Hypothalamus (tissue), 51 donors: ENCODE measurements at places on chromosomes 12 and 14.

- no peak for DNase-seq
Measured at GRCh38 chr14:22509751-22510300, 79.2 kb downstream of the DAD1 start.

DNA sequence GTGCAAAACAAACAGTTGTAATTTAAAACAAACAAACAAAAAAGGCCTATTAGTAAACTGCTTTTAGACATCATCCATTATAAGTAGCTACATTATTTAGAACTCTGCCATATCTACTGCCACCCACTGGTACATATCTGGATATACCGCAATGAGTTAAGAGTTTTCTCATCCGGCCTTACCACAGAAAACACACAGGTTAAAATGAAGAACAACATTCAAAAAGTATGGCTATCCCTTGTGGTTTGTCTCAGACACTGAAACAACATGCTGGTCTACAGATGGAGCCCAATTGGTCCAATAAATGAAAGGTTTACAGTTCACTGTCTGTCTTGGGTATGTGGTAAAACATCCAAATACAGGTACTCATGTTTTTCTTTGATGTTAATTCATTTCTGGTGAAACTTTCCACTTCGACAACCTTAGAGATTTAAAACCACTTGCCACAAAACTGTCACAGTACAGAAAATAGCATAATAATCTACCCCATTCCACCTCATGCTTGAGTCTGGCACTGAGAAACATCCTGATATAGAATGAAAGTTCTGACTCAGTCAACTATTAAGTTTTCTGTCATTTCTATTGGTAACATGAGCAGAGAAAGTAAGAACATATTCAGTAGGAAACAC is 354.3 kb downstream of the CEP128 start:
- no peak for DNase-seq

DNA sequence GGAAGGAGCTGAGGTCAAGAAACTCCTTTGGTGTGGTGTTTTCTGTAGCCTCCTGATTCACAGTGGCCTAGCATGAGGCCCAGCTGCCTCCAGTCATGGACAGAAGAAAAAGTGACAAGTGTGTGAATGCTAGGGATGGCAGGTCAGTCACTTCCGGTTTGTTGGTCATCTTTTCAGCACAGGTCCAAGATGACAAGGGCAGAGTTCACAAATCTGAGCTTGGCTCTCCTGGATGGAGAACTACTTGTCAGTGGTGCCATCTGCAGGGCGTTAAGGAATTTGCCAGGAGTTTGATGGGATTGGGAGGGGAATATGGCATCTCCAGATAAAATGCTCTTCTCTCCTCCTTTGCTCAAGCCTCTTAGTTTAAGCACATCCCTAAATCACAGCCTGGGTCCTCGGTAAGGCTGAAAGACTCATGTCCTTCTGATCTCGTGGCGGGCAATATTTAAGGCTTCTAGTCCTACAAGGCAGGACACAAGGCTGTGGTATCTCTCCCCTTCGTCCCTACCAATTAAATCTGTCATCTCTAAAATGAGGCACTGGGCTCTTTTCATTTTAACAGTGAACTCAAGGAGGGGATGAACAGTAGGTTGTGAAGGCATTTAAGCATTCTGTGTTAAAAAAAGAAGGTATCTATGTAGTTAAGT is 10.0 kb downstream of the TUBA1B start:
- DNase-seq: no peak

- DNase-seq: peak; percentile 57
Measured at GRCh38 chr14:70027785-70028428, 148.7 kb downstream of the SMOC1 start.

DNA sequence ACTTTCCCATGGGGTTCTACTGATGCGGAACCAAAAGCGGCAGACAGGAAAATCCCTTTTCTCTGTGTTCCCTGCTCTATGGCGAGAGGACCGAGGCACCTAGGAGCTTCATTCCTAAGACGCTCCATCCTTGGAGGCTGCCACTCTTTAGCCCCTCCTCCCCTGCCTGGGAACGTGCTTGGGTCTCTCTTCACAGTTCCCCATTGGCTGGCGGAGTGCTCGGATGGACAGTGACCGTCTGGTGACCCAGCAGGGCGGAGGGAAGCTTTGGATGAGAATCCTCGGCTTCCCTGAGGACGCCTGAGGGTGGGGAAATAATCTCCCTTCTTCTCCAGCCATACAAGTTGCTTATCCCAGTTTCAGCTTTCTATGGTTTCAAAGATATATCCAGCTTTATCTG is 37.3 kb downstream of the KCNA5 start:
- no peak for DNase-seq

DNA sequence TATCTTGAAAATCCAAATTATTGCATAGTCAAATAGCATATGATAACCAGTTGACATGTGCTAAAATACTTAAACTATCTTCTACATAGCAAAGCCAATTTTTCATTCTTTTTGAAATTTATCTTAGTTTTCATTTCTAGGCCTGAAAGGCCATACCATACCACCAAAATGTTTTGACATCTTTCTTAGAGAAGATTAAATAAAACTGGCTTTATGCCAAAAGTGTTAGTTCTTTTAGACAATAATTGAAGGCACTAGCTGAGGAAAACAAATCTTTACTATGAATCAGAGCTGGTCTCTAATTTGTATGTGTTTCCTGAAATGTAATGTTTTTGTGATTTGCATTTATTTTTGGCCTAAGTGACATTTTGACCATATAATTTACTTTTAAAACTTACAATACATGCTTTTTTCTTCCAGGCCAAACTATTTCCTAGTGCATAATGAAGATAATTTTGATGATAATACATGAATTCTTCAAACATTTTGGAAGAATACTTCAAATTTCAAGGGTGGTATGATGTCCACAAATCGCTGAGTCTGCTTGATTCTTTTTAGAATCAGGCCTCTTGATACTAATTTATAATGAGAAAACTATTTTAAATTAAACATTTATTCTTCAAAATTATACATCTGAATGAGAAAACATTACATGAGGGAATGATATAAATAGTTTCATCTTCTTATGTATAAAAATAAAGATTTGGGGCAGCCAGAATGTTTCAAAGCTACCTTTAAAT is 6.5 kb upstream of the KCNMB4 start:
- DNase-seq: no peak

DNA sequence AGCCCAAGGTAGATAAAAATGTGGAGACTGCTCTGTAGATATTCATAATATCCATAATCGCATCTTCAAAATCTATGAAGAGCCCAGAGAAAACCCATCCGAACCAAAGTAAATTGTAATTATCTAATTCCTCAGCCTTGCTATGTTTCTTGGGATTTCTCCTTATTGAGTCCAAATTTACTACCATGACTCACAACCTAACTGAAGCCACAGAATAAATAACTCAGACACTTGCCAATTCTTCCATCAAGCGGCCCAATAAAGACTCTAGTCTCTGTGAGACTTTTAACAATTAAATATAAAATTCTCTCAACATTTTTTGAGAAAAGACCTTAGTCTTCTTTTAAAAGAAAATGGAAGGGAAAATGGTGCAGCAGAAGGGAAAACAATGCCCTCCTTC is 409.8 kb downstream of the DAD1 start:
- no peak for DNase-seq

DNA sequence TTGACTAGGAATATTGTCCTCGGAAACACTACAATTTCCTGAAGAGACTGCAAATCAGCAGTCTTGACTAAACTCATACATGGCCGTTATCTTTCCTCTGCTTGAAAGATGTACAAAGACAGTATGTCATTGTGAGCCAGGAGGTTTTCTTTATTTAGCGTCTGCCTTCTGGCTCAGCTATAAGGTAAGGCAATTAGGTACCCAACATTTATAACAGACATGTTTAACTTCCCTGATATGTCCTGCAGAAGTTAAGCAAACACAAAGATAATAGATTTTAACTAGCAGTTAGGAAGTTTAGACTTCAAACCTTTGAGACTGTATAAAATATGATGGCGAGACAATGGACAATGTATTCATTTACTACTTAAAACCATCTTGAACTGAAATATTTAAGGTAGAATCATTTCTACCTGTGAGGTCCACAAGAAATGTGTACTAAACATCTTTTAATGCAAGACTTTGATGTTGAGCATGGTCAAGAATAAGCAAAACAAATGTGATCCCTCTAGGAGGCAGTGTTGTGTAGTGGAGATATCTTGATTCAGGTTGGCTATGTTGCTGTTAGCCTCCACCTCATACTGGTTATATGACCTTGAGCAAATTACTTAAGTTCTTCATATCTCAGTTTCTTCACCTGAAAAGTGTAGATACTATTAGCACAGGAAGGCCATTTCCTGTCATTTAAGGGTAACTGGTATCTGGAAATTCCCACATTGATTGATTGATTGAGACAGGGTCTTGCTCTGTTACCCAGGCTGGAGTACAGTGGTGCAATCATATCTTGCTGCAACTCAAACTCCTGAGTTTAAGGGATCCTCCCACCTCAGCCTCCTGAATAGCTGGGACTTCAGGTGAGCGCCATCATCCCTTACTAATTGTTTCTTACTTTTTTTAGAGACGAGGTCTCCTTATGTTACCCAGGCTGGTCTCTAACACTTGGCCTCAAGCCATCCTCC is 96.3 kb upstream of the EEA1 start:
- DNase-seq: no peak

- no peak for DNase-seq
Measured at GRCh38 chr14:93333631-93334103, 831 bp upstream of the BTBD7 start.

- no peak for DNase-seq
Measured at GRCh38 chr12:122721057-122721545, 4.5 kb upstream of the HCAR3 start.

- no peak for DNase-seq
Measured at GRCh38 chr14:102234331-102235264, 70.4 kb downstream of the MOK start.

DNA sequence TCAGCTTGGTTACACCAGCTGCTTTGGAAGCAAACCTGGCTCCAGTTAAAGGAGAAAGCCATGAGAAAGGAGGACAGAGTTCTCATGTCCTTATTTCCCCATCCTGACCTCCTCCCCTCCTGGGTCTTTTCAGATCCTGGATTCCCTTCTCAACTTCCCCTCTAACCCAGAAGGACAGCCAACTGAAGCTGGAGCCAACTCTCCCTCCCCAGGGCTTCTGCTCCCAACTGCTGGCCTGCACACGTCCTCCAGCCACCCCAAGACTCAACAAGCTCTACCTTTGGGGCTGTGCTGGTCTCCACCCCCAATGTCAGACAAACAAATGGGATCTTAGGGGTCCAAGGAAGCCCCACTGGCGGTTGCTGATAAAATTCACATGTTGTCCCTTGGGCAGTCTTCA is 651.1 kb upstream of the TBX3 start:
- DNase-seq: no peak

DNA sequence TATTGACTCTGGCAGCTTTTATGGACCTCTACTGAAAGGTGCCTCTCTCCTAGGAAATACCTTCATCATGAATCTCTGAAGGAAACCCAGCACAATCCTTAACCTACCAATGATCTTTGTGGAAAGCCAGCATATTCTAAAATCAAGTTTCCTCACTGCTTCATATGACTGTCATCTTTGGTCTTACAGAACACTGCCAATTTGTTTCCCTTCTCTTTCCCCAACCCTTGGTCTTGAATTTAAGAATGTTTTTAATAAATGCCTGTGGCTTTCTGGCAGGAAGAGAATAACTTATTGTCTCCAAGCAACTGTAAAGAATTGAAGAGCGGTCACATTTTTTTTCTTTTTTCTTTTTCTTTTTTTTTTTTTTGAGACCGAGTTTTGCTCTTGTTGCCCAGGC is 427.6 kb downstream of the IPO8 start:
- DNase-seq: no peak

DNA sequence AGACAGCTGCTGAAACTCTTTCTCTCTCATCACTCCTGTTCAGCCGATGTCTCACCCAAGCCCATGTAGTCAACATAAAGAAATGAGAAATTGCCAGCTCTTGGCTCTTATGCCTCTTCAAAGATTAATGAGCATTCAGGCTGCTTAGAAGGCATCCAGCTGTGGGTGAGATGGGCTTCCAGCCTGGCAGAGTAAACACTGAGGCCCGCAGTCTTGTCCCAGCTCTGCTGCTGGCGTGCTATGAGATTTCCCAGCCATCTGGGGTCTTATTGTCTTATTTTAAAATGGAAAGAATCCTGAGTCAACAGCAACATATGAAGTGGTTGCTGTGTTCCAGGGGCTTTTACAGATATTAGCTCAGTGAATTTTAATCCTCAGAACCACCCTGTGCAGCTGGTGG is 12.6 kb downstream of the RXYLT1 start:
- DNase-seq: no peak

DNA sequence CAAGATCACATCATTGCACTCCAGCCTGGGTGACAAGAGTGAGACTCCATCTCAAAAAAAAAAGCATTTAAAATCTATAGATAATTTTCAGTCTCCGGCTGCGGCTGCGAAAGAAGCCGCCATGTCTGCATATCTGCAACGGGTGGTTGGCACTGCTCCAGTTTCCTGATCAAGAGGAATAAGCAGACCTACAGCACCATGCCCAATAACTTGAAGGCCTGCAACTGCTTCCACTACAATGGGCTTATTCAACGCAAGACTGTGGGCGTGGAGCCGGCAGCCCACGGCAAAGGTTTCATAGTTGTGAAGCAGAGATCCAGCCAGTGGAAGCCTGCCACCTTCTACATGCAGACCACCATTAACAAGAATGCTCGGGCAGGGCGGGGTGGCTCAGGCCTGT is 30.6 kb upstream of the EID3 start:
- no peak for DNase-seq
